ENCODE measurements at places on chromosomes 3 and 15. TPM values are rescaled to one million over a fixed set of nuclear protein-coding genes. Genes with fewer than 3 reads are reported as not detected.

The RTP1 gene
- total RNA-seq, result not detected

The LAMB2 gene
- total RNA-seq, result 657 TPM

The CYP8B1 gene
- total RNA-seq, result not detected

The GABRA5 gene
- total RNA-seq, result not detected

The CHRNB4 gene
- total RNA-seq, result not detected

The SCN11A gene
- 0.13 TPM for total RNA-seq

The CSPG5 gene
- 0.26 TPM for total RNA-seq

DNA sequence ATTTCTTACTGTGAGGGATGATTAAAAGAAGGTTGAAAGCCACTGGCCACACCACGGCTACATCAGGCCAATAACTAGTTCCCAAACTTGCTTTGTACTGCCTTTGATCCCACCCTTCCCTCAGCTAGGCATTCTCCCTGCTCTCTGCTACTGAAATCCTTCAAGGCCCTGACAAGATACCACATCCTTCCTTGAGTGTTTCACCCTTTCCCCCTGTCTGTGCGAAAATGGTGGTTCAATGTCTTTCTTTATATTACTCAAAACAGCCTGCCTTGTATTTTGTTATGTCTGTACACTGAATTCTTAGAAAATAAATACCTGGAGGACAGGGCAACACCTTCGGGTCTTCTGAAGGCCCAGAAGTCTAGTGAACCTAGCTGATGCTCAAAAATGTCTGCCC is 932 bp upstream of the VPS8 start:
- DNase-seq, result no peak

DNA sequence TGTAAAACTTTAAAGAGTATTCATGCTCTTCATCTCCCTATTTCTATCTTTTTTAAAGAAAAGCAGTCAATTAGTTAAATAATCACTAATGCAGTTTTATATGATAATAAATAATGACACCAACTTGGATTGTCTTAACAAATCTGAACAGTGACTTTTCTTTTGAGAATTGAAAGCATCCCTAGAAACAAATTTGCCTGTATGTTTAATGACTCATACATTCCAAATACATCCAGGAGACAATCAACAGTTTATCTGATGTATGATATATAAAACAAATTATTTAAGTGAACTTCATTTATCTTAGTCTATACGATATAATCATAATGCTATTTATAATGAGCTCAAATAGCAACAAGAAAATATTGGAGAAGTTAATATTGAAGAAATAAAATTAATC is 78.0 kb downstream of the ALCAM start:
- no peak for DNase-seq

- no peak for DNase-seq
Measured at GRCh38 chr3:133989936-133990702, 39.6 kb downstream of the SLCO2A1 start.

DNA sequence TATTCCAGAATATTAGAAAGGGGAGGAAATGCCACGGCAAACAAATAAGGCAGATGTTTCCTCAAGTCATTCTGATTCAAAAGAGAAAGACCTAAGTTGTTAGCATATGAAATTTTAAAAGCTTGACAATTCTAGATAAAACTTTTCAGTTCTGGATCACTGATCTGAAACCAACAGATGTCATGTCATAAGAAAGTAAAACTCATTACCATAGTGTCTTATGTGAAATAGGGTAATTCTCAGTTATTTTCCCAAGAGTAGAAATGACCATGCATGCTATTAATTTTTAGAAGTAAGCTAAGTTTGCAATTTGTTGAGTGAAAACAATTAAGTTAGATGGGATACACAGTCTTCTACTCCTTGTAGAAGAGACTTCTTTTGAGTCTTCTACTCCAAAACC is 630.3 kb downstream of the NAALADL2 start:
- DNase-seq, result no peak

DNA sequence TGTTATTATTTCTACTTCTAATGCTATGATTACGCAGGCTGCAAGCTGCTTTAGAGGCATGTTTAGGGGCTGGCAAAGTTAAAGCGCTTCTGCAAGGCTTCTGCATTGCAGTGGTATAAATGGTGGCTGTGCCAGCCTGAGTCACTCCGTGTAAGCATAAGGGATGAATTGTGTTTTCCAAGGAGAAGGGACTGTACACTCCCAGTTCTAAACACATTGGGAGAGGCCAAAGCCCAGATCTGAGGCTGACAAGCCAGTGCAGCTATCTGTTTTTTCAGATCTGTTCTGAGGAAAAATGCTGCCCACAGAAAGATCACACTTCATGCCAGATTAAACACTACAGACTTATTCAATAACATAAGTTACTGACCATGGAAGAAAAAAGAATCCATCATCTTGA is 83.8 kb downstream of the PRICKLE2 start:
- DNase-seq, result no peak

DNA sequence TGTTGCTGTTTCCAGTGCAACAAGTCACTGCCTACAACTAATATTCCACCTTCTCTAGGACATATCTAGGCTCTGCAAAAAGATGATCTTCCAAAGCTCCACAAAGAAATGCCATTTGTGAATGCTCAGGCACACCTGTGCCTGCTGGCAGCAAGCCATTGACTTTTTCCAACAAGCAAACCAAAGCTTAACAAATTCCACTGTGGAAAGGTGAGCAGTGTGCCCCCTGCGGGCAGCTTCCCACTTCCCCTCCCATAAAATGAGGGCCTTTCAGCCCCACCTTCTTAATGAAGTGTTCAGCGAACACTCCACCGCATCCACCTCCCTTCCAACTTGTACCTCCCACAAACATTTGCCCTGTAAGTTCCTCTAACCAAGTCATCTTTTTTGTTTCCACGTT is 157.5 kb upstream of the SLC24A5 start:
- no peak for DNase-seq

DNA sequence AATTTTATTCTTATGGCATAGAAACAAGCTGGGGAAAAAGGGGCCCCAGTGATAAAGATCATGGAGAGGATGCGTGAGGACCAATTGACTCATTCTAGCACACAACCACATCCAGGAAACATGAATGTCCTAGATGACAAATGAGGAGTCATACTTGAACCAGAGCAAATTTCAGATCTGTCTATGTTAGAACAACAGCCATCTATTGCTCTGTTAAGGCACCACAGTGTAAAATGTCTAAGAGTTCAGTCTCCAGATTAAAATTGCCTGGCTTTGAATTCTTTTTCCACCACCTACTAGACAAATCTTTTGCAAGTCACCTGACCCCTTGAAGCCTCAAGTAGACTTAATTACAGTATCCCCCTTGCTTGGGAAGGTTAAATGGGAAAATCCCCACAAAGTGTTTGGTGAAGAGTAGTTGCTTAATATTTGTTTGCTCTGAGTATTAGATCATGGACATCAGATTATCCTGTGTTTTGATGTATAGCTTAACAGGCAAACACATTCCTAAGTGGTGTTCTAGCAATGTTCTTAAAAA is 258.7 kb upstream of the TGFBR2 start:
- no peak for DNase-seq

- peak; percentile 45 for DNase-seq
Measured at GRCh38 chr3:66253790-66254620, 33.2 kb downstream of the SLC25A26 start.

GRCh38 chr3:38264779-38265178 is 833 bp upstream of the SLC22A13 start:
- no peak for DNase-seq

GRCh38 chr3:85726241-85726640 is 767.5 kb downstream of the CADM2 start:
- DNase-seq, result no peak

DNA sequence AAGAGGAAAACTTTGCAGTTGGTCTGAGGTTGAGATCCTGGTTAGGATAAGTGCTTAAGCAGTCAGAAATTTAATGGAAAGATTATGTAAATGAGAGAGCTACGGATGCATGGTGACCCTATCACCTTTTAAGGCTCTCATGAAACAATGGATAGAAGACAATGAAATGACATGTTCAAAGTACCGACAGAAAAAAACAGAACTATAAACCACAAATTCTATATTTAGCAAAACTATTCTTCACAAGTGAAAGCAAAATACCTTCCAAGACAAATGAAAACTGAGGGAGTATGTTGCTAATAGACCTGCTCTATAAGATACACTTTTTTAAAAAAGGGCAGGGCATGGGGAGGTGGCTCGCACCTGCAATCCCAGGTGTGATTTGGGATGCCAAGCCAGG is 32.2 kb downstream of the DNAAF4 start:
- DNase-seq, result no peak

GRCh38 chr3:150341891-150342290 is 66.2 kb upstream of the TSC22D2 start:
- DNase-seq, result no peak

DNA sequence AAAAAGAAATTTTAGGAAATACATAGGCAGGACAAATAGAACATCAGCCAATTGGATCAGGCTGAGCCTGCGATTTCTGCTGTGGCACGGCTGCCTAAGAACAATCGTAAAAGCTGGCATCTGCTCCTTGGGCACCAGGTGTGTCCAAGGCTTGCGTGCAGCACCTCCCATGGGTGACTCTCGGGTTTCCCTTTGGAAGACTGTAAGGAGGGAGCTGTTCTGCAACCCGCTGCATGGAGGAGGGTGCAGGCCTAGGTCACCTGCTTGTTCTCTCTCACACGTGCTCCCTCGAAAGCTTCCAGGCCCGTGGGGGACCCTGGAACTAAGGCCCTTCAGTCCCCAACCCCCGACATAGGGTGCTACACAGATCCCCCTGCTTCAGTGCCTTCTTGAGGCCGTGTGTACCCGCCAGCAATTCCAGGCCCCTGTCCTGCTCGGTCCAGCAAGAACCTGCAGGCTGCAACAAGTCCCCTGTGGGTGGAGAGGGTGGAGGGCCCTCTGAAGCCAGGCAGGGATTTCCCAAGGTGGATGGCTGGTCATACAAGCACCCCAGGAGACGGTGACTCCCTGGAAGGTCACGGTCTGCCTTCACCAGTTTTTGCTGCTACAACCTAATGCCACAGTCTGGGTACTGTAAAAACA is 3.4 kb downstream of the GP9 start:
- no peak for DNase-seq

DNA sequence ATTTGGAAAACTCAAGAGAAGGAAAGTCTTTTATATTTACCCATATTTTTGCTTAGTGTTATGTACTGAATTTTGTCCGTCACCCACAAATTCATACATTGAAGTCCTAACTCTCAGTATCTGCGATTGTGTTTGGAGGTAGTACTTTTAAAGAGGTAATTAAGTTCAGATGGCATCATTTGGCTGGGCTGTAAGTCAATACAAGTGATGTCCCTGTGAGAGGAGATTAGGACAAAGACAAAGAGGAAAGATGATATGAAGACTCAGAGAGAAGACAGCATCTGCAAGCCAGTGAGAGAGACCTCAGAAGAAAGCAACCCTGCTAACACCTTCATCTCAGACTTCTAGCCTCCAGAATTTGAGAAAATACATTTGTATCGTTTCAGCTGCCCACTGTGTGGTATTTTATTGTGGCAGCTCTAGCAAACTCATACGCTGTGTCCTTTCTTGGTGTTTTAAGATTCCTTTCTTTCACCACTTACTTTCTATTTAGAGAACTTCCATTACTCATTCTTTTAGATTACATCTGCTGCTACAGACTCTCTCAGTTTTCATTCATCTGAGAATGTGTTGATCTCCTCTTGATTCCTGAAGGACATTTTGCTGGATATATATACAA is 17.0 kb downstream of the LRCH3 start:
- DNase-seq, result no peak

GRCh38 chr3:37625690-37626360 is 235.9 kb upstream of the CTDSPL start:
- DNase-seq, result no peak

- no peak for DNase-seq
Measured at GRCh38 chr3:121111914-121112612, 204.1 kb downstream of the STXBP5L start.

DNA sequence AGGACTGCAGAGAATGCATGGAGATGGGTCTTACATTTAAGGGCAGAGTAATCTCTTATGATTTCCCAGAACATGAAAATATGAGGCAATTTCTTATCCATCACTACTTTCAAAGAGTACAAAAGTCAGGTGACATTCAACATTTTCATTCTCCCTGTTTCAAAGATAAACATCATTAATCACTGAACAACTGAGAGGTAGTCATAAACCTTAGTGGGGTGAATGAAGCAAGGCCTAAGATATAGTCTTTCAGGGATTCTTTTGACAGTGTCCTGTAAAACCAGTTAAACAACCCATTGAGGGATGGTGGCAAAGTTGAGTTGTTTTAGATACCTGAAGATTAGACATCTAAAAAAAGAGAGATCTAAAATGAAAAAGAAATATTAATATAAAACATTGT is 271.6 kb upstream of the CBLB start:
- DNase-seq, result no peak

DNA sequence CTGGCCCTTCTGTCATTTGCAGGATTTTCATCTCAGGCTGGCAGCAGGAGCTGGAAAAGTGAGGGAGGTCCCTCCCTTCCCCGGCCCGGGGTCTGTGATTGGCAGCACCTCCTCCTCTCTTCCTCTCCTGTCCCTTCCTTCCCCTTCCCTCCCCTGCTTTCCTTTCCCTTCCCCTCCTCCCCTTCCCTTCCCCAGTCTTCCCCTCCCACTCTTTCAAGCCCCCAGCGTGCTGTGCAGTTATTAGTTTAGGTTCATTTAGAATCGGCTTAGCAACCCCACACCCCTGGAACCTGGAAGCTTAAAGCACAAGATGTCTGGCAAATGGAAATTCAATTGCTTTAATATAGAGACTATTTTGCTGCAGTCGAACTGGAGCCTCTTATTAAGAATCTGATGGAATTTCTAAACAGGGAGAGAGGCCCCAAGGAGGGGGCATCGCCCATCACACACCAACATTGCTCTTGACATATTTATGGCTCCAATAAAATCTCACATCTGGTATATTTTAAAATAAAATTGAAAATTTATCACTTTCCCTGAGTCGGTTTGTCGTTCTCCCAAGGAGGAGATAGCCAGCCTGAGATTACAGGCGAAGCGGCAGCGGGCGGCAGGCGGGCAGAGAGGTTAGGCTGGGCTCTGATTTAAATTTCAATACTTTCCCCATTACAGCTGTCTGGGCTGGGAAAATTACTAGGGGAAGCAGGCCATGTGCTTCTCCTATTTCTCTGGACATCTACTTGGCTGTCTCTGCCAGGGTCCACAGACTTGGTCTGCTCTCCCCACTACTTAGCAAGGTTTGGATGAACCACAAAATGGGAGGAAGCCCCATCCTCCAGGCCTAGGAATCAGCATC is 98.9 kb downstream of the LINGO1 start:
- DNase-seq, result no peak

DNA sequence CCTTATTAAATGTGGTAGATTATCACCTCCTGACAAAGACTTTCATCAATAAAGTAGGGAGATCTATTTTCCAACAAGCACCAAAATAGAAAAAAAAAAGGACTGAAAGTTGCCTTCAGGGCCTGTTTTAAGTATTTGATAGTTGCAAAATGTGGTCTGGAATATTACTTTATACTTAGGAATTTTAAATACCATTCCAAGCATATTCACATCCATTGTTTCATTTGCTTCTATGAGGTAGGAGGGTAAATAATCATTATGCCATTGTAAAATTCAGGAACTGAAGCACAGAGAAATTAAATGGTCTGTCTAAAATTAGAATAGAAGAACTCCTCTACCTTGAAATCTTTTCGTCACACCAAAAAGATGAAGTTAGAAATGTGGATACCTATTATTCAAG is 110.0 kb downstream of the TMCC1 start:
- DNase-seq, result no peak

- no peak for DNase-seq
Measured at GRCh38 chr15:89103481-89104171, 15.4 kb downstream of the ABHD2 start.
